ENCODE measurements at places on chromosomes 2 and 18.

DNA sequence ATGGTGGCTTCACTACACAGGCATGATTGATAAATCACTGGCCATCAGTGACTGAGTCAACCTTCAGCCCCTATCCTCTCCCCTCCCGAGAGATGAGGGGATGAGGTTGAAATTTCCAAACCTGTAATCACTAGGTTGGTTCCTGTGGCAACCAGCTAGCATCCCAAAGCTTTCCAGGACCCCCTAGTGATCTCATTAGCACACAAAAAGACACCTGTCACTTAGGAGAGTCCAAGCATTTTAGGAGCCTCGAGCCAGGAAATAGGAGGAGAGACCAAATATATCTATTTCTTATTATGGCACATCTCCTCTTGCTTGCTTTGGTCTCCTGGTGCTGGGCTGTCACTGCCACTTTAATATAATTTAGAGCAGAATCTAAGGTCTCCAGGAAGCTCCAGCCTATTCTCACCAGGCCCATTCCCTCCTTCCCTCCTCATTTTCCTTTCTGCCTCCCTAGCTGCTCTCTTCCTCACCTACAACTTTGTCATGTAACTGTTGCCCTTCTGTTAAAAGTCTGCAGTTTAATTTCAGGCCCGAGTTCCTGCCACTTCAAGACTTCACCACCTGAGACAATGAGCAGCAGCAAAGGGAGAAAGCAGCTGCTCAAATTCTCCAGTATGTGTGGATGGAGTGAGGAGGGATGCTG is 33.2 kb upstream of the NAB1 start:
- peak; percentile 12 for DNase-seq

DNA sequence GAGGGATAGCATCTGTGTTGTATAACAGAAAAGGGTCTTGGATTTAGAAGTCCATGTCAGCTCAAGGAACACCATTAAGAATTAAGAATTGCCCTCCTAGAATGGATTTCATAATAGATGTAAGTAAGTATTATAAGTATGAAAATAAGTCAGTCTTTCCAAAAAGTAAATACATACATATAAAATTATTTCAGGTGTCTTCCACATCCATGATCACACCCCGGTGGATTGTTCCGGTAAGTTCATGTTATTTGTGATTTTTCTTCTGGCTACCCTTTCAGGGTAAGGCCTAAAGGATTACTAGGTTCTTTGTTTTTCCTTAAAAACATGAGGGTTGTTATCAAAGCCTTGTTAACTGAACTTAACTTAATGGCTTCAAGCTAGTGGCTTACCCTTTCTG is 55.9 kb downstream of the TMEM185B start:
- DNase-seq = no peak

- DNase-seq = no peak
These were observed 805 bp downstream of the LIMS2 start for GRCh38 chr2:127674241-127675209.

DNA sequence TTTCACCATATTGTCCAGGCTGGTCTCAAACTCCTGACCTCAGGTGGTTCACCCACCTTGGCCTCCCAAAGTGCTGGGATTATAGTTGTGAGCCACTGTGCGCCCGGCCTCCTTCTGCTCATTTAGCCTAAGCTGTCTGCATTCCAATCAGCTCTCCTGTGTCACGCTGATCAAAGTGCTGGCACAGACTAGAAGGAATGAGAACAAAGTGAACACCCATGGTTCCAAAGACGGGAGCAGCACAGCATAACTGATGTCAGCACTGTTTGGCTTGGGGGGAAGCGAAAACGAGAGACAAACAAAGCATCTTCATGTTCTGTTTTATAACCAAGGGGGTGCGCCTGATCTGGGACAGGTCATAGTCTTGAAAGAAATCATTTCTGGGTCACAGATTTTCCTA is 43.3 kb downstream of the DIPK1C start:
- DNase-seq = no peak

- no peak for DNase-seq
These were observed 42.6 kb downstream of the ASAP2 start for GRCh38 chr2:9249020-9249800.

- DNase-seq = no peak
These were observed 60.1 kb upstream of the GLI2 start for GRCh38 chr2:120675460-120676130.

DNA sequence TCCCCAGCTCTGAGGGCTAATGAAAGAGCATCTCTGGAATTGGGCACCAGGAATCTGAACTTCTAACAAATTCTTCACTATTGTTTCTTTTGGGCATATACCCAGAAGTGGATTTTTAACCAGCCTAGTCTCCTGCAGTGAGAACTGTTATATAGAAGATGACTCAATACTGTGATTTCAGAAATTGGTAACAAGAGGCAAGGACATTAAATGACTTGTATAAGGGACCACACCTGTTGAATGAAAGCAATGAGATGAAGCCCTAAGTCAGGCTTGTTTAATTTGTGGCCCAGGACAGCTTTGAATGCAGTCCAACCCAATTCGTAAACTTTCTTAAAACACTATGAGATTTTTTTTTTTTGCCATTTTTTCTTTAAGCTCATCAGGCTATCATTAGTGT is 57.9 kb downstream of the EPC2 start:
- no peak for DNase-seq

DNA sequence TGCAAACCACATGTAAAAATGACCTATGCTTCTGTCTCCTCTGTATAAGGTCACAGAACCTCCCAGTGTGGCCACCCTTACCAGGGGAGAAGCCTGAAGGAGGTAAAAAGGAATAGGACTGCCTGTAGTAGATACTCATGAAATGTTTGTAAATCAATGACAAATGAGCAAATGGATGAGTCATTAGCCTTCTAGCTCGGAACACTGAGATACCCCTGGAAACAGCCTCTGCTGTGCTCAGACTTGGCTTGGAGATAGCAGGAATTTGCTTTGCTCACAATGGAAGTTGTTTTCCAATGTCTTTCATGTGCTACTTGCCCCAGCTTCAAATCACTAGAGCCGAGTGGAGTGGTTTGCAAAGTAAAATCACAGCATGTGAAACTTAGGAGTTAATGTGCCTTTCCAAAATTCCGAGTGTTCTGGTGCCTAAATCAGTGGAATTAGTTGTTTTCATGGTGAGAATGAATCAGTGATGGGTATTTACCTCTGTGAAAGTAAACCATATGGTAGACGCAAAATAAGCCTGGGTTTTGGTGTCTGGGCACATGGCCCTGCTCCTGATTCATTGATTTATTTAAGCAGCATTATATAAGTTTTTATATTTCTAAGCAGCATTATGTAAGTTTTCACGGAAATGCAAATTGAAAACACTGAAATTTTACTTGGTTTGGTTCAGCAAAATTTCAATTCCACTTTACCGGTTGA is 154.0 kb upstream of the MAP3K20 start:
- no peak for DNase-seq

GRCh38 chr2:26646986-26647672 is 6.0 kb upstream of the CIB4 start:
- DNase-seq = no peak

DNA sequence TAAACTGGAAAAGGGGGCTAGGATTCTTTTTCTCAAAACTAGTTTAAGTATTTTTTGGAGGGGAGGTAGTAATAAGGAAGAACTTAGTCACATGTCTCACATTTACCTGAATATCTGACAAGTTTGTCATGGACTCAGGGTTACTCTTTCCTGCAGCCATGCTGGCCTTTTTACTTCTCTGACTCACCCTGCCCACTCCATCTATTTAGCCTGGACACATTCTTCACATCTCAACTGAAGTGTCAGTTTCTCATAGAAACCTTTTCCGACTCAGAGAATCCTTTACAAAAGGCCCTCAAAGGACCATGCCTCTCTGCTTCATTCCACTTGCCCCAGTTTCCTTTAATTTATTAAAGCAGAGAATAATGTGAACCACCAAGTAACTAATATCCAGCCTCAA is 42.6 kb downstream of the SCN7A start:
- DNase-seq = no peak

GRCh38 chr18:3225588-3225987 is 5.8 kb upstream of the MYOM1 start:
- DNase-seq = no peak

GRCh38 chr2:207251022-207251421 is 85.3 kb upstream of the KLF7 start:
- DNase-seq = no peak

- DNase-seq = no peak
These were observed 695.5 kb downstream of the LRRTM4 start for GRCh38 chr2:76826691-76827090.

DNA sequence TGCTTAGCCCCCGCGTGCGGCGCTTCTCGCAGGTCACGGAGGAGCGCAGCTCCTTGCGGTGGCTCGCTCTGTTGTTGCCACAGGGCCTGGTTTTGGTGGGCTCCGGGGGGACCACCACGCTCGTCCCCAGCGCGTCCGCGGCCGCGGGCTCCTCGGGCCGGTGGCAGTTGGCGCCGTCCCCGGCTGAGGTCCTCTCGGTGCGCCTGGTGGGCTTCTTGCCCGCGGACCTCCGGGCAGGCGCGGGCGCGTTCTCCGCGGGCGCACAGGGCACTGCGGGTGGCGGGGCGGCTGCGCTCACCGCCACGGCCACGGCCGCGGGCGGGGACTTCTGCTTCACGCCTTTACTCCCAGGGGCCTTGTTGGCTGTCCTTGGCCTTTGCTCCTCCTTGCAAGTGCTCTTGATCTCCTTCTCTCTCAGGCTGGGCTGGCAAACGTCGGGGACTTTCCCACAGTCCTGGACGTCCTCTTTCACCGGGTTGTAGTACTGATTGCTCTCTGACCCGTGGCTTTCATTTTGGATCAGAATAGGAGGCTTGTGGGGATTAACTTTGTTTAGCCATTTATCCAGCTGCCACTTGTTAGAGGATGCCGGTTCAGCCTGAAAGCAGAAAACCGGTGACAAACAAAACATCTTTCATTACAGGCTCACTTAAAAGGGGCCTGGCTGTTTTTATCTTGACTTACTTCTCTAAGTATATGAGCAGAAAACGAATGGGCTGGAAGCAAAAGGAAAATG is 104.0 kb upstream of the REV1 start:
- no peak for DNase-seq

GRCh38 chr2:163463411-163463810 is 272.4 kb downstream of the FIGN start:
- no peak for DNase-seq

- no peak for DNase-seq
These were observed 272.6 kb upstream of the SLC14A2 start for GRCh38 chr18:45342653-45343052.

DNA sequence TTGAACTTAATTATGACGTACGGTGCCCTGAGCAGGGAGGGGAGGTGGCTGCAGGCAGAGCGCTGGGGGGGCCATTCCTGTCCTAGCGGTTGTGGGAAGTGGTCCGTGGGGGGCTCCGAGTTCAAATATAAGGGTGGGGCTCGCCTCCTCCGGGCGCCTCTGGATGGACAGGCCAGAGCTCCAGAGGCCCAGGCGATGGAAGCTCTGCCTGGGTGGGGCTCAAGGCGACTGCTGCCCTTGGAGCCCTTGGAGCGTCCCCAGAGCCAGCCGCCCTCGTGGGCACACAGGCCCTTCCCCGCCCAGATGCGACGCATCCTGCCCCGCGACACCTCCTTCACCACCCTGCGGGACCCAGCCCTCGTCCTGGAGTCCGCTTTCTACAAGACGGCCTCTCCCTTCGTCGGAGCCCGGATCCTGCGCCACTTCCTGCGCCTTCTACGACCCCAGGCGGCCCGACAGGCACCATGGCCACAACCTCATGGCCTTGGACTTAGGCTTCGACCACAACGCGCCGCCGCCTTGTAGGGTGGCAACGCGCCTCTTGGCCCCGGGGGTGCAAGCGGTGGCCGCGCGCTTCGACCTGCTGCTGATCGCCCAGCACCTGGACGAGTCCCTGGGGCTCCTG is 10.5 kb downstream of the AQP12B start:
- DNase-seq = no peak

DNA sequence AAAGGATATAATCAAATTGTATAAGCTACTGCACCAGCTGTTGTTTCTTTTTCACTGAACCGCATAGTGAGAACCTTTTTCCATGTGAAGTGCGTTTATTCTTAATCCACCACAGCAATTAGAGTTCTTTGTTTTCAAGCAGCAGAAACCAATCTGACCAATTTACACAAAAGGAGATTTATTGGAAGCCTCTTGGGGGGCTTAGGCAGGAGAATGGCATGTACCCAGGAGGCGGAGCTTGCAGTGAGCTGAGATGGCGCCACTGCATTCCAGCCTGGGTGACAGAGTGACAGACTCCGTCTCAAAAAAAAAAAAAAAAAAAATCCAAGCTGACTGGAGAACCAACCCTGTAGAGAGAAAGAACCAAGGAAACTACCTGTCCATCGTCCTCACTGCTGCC is 10.0 kb downstream of the ADNP2 start:
- DNase-seq = no peak
